NCI-H187 treated with DMSO at 0.1 percent for 48 hours (cell line): ENCODE measurements at places on chromosomes 1 and 21.

DNA sequence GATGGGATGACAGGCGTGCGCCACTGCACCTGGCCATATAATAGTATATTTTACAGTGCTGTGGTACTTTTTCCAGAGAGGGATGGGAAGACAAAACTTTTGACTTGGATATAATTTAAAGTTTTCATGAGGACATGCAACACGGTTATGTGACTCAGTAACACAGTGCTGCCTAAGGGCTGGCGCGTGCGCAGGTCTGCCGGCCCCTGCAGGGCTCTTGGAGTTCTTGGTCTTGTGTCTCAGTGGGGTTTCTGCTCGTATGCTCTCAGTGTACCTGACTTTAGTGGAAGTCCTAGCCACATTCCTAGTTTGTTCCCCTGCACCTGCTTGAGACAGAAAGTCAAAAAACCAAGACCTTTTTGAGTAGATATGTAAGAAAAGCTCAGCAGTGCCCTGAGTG, 27.5 kb upstream of the ATF3 start:
- no peak for DNase-seq

DNA sequence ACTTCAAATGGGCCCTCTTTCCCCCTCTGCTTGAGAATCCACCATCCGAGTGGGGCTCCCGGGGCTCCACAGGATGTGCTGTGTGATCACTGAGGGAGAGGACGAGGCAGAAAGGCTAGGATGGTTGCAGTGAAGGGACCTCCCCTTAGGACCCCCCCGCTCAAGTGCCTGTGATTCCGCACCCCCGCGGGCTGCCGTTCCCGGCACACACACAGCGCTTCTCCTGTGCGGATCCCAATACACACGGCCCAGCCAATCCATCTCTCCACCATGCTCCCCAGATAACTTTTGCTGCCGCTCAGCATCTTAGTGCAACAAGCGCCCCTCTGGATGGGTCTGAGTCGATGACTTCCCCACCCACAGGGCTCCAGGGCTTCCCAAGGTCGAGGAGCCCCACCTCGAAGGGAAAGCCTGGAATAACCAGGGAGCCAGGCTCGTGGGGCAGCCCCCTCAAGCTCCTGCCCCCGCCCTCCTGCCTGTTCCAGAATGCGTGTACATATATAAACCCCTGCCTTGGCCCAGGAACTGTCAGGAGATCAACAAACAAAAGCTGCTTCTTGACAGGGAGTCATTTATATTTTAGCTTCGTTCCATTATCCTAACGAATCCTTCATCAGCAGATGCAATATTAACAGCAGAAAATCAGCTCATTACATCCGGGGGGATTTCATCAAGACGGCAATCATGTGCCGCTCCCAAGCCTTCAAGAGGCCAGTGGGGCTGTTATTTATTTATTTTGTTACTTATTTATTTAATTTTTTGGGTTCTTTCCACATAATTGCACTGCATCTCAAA, 83.7 kb downstream of the CASZ1 start:
- DNase-seq: no peak

DNA sequence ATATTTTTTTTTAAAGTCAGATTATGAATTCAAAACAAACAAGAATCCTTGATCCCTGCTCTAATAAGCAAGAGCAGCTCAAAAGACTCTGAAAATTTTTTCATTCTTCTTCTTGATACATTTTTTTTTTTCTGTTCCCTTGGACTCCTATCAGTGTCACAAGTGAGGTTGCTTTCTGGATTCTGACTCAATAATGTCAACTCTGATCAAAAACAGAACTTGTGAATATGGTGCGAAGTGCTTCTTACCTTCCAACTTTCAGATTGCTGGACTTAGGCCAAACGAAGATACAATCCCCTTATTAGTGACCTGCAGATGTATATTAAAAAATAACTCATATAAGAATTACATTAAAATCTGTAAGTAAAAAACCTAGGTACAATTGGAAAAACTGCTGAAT, 136.1 kb downstream of the GPATCH2 start:
- no peak for DNase-seq

DNA sequence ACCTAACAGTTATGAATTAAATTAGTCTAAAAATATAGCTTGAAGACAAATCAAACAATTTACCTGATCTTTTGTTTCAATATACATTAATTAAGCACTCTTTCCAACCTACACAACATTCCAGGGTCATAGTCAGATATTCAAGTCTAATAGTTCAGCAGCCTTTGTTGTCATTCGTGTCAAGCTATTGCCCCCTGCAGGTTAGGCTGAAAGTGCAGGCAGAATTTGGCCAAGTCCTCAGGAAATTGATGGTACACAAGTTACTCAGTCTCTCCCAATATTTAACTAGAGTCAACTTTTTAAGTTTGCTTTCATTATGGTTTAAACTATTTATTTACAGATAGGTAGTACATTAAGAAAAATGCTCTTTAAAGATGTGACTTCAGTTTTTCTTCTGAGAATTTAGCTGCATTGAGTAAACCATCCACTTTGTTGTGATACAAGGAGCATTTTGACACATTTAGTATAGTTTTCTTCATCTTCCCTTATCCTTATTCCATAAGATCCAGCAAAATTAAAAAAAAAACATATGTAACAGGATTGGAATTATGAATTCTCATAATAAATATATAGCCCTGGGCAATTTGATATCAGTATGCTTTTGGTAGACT, 130.3 kb upstream of the DPYD start:
- peak; percentile 8 for DNase-seq

DNA sequence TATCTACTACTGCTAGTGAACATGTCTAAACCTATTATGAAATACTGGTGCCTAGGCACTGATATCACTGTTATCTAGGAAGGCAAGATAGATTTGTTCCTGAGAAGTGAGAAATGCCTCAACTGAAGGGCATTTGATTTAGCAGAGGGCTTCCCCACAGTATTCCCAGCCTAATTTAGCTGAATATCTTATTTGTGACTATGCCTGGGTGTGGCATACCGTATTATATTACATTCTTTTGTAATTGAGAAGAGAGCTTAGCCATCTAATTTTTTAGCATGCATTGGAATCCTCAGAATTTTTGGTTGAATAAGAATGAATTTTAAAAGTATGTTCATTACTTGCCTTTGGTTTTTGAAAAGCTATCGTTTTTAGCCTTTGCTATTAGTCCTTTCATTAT, 99.1 kb downstream of the ZP4 start:
- no peak for DNase-seq

GRCh38 chr1:174165471-174166137, 6.3 kb downstream of the RABGAP1L start:
- DNase-seq: no peak

GRCh38 chr1:202162418-202163280, 2.2 kb upstream of the PTPN7 start:
- DNase-seq: no peak

DNA sequence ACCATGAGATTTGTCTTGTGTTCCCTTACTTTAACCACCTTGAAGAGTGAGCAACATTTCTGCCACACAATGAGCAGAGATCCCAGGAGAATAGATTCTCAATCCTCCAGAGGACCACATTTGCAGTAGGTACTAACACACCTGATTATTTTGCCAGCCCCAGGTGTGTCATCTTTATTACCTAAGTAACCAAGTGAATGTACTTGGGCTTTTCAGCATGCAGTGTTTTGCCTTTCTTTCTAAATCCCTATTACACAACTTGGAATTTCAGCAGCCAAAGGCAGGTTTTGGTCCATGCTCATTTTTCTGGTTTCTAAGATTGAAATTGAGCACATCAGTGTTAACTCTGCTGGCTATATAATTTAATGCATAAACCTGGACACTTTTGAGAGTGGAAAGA, 43.2 kb upstream of the ST6GALNAC5 start:
- DNase-seq: no peak

GRCh38 chr1:163203561-163203960, 845 bp upstream of the RGS5 start:
- no peak for DNase-seq

GRCh38 chr1:115839029-115839678, 1.8 kb downstream of the NHLH2 start:
- DNase-seq: no peak

DNA sequence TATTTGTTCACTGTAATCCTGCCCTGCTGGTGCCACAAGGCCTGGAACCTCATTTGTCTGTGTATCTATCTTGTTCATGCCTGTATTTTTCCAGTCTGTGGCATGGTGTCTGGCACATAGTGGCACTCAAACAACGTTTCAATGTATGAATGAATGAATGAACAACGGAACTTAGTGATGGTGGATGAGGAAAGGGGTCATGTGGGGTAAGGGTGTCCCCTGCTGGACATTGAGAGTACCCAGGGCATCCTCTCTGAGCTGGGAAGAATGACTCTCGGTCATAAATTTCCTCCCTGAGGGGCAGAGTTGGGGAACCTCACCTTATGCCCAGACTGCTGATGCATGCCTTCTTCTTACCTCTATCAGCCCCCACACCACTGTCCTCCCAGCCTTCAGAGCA, 18.9 kb upstream of the ZNF683 start:
- DNase-seq: no peak

DNA sequence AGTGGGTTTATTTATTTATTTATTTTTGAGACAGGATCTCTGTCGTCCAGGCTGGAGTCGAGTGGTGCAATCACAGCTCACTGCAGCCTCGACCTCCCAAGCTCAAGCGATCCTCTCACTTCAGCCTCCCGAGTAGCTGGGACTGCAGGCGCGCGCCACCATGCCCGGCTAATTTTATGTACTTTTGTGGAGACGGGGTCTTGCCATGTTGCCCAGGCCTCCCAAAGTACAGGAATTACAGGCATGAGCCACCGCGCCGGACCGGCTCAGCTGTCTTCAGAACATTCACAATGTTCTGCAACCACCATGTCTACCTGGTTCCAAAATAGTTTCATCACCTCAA, 406 bp upstream of the DNAJC8 start:
- no peak for DNase-seq

DNA sequence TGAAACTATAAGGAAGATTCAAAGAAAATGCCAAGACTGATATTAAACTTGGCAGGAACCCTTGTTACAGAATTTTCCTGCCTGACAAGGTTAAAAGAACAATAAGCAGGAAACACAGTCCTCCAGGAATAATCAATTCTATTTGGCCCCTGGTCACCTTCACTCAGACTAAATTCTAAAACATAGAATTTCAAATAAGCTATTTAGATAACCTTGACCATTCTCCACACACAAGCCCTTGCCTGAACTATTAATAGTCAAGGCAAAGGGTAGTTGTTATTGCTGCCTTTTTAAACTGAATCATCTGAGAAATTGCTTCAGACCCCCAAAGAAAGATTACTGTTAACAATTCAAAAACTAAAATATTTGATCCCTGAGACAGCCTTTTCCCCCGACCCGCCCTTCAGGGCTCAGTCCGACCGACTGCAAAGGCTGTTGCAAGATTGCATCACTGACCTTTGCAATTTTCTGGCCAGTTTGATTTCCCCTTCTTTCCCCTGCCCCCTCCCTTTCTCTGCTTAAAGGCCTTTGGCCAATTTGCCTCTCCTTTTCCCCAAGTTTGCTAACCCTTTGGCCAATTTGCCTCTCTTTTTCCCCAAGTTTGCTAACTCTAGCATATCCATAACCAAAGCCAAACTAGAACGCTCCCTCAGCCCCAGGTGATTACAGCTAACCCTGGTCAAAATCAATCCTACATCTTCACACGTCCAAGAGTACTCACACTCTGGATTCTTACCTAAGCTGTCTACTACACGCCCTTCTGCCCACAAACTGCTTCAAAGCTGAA, 1.4 kb upstream of the G0S2 start:
- DNase-seq: no peak
